ENCODE measurements at places on chromosomes 6 and 20.

DNA sequence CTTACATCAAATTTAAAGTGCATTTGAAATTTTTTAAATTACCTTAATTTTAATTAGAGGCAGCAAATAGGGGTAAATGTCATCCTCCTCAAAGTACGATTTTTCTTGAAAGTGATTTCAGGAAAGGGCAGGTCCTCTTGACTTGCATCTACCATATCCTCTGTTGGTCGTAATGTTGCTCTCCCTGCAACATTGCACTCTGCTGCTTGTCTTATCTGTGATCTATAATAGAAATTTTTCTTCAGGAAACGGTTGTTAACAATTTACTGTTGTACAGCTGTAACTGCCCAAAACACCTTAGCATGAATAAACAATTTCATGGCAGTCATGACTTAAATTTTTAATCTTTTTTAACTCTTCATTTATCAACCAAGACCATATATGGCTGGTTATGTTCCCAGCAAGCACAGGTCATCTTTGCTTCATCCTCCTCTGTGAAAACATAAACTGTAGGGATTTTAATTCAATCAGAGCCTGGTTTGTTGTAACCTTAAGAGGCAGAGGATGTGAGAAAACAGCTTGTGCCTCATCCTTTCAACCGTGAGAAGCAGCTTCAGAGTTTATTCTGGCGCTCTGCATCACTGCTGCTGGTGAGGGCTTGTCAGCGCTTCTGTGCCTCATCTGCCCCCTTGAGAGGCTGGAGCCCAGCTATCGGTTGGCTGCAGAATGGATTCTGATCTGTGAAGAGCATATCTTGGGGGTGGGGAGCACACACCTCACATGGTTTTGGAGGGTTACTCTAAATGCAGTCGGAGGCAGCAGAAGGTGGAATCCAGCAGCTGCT is 56.0 kb downstream of the CTNNBL1 start:
- DNase-seq, result no peak

DNA sequence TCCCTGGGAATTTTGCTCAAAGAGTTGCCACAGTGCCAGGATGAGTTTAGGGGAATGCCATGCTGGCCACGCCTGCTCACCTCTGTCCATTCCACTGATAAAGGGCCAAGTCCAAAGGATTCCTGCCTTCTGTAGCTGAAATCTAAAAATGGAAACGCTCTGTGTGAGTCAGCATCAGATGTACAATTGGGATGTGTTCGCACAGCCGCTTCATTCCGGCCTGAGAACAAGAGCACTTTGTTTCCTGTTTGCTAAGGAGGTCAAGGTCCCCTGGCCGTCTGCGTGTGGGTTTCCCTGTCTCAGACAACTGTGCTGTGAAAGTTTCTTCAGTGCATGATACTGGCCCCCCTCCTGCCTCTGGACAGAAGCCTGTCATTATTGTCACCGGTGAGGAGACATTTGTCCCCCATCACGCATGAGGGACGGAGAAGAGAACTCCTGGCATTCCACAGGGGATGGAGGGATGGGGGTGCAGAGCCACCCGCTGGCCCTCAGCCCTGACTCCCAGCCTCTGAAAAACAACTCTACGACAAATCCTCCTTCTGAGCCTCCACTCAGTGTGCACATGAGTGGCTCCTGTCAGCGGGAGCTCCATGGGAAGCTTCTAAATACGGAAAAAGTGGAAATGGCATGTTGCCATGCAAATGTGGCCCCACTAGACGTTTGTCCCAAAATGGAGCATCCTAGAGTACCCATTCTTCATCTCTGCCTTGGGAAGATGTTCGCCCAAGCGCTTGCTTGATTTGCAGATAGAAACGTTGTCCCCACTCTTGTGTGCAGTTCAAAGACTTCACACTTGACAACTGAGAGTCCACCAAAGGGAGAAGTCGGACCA is 143.5 kb upstream of the AFDN start:
- peak; percentile 78 for DNase-seq

GRCh38 chr20:24160563-24161281 is 172.1 kb upstream of the GGTLC1 start:
- peak; percentile 37 for DNase-seq

- no peak for DNase-seq
These were observed 35.1 kb downstream of the IGF2R start for GRCh38 chr6:160004018-160004417.

GRCh38 chr20:944148-944547 is 28.0 kb upstream of the ANGPT4 start:
- DNase-seq, result no peak

DNA sequence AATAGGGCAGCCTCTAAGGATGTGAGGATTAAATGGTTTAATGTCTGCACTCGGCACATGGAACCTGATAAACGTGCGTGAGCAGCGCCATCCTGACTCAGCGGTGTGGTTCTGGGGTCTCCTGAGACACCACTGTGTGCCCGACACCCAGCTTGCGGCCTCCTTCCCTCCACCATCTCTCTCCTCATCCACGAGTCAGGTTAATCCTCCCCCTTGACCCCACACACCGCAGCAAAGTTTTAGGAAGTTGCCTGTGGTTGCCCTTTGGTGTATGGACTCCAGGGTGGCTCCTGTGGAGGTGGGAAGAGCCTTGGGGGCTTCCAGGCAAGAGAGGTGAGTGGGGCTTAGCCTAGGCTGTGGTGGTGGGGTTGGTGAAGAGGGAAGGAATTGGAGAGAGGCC is 68.2 kb downstream of the PHACTR3 start:
- no peak for DNase-seq

DNA sequence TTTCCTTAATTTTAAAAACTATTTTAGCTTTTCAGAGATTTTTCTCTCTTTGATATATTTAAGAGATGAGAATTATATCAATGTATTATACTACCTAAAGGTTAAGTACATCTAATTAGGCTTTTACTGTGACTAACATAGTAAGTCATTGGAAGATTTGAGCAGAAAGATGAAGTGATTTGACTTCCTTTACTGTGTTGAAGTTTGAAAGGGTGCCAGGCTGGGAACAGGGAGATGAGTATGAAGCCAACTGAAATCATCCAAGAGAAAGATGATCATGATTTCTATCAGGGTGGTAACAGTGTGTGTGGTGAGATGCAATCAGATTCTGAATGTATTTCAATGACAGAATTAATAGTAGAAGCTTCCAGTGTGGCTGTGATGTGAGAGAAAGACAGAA is 87.3 kb downstream of the TRDN start:
- no peak for DNase-seq

- no peak for DNase-seq
These were observed 602.6 kb upstream of the PTCHD4 start for GRCh38 chr6:48713612-48714011.

GRCh38 chr20:53672484-53673129 is 79.0 kb upstream of the ZNF217 start:
- no peak for DNase-seq

GRCh38 chr20:25044660-25045342 is 13.1 kb downstream of the ACSS1 start:
- DNase-seq, result no peak

- DNase-seq, result no peak
These were observed 440.2 kb downstream of the TBC1D32 start for GRCh38 chr6:120894077-120894476.

GRCh38 chr20:48266571-48266970 is 481.3 kb upstream of the SULF2 start:
- no peak for DNase-seq

- no peak for DNase-seq
These were observed 154.9 kb downstream of the FARS2 start for GRCh38 chr6:5416250-5416649.

DNA sequence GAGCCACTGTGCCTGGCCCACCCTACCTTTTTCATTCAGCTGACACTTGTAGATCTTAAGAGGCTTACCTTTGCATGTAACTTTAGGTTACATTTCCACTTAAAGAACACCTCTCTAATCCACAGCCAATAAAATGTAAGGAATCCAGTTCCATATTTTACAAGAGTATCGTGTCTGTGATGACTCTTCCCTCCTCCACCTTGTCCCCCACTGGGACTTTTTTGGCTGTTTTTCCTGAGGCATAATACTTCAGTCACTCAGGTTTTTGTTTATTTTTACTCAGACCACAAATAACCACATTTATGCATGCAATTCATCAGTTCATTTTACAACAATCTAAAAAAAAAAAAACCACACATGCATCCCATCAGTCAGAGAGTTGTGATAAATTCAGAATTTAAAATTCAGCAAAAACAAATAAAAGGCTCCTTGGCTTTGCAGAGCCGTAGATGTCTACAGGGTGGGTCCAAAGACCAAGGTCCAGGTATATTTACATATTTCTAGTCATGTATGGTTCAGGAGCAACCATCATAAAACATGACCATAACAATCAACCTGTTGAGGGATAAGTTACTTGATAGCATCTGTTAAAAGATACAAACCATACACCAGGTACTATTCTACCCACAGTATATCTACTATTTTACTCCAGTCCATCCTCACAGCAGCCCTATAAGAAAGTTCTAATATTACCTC is 9.9 kb downstream of the ATXN1 start:
- no peak for DNase-seq

DNA sequence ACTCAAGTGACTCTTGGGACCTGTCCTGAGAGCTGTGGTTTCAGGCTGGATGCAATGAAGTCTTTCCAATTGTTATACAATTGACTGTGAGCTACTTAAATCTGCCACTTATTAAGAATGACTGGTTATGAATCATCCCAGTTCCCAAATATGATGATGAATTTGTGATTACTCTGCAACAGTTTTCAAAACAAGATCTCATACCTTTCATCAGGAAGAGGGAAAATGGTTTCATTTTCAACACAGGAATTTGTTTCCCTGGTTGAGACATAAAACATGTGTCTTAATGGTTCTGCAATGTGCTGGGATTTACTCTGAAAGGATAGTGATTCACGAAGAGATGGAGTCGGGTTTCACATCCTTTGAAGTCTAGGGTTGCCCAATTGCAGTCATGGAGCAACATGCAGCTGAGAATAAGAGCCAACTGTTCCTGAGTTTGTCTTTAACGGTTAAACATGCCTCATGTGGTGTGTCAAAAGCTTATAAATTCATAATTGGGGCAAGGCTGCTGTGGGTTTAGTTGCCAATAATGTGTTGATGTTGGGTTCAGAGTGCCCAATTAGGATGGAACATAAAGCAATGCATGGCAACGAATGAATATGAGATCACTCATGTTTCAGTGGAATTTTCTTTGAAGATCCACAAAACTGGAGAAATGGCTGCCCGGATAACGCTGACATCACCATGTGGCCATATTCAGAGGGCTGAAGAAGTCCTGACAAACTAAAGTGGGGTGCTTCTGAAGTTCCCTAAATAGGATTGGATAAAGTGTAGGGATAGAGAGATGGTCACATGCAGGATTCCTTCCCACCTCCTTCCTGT is 41.0 kb downstream of the CYP24A1 start:
- no peak for DNase-seq

DNA sequence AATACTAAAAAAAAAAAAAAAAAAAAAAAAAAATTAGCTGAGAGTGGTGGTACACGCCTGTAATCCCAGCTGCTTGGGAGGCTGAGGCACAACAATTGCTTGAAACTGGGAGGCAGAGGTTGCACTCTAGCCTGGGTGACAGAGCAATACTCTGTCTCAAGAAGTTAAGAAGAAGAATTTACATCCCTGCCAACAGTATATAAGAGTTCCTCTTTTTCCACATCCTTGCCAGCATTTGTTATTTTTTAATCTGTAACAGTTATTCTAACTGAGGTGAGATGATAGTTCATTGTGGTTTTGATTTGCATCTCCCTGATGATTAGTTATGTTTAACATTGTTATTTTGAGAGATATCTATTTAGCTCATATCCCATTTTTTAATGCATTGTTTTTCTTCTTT is 20.3 kb upstream of the DYNLRB1 start:
- DNase-seq, result no peak

DNA sequence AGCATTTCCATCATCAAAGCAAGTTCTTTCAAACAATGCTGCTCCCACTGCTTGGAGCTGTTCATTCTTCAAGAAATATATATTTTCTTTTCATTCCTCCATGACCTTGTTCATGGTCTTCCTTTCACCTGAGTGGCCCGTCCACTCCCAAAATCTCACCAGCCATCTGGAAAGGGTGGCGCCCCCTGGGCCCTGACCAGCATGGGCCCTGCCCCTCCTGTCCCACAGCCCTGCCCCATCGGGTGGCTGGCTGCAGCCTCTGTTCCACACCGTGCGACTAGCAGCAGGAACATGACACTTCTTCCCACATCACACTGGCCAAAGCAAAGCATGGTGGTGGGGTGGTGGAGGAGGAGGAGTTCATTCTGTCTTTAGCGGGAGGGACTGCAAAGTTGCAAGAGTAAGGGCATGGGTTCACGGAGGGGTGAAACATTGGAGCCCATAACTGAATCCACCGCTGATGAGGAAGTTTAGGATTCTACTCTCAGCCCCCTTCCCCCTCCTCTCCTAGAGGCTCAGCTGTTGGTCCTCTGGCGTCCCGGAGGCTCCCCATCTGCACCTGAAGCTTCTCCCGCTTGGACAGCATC is 195.2 kb upstream of the SLC24A3 start:
- DNase-seq, result no peak

GRCh38 chr20:59813948-59814839 is 119.2 kb downstream of the SYCP2 start:
- no peak for DNase-seq

- no peak for DNase-seq
These were observed 22.7 kb downstream of the PTPRT start for GRCh38 chr20:43167021-43167420.

DNA sequence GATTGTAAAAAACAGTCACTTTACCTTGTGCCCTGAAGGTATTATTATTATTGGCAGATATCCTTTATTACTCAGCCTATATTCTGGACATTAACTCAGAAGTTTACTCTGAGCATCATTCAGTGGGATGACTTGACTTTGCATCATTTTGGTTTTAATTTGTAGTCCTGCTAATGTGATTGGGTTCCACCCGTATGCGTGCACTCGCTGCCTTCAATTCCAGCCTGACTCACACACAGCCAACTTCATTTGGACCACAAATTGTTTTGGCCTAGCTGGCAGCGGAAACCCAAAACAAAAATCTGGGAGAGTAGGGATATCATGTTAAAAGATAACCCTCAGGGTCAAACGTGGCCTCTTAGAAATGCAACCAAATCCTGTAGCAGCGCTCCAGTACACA is 704.4 kb upstream of the SLC35B3 start:
- DNase-seq, result no peak

DNA sequence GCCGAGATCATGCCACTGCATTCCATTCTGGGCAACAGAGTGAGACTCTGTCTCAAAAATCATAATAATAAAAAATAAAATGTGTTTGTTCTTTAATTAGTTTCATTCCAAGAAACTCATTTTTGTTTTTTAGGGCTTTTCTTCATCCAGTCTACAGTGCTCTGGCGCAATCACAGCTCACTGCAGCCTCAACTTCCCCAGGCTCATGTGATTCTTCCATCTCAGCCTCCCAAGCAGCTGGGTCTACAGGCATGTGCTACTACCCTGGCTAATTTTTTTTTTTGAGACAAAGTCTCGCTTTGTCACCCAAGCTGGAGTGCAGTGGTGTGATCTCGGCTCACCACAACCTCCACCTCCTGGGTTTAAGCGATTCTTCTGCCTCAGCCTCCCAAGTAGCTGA is 143.6 kb upstream of the JARID2 start:
- DNase-seq, result no peak

DNA sequence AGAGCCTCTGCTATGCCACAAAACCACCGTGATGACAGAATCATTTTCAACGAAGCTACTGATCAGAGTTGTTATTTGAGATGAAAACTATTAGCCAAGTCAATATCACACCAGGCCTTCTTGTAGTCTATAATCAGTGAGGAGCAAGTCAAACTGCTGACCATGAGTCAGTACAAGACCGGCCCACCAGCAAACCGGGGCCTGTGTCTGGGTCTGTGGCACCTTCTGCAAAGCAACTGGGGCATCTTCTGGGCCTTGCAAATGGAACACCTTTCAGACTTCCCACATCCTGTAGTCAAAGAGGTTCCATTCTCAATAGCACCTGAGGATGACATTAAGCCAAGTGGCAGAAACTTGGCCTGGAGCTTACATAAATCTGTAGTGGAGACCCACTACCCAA is 38.5 kb downstream of the CPXM1 start:
- DNase-seq, result no peak
